ENCODE measurements at places on chromosomes 13 and 19.

- DNase-seq: peak; percentile 71
These were observed 2.1 kb downstream of the TGFB1 start for GRCh38 chr19:41351339-41352245.

- no peak for DNase-seq
These were observed 167.9 kb downstream of the KLF12 start for GRCh38 chr13:73966331-73966730.

DNA sequence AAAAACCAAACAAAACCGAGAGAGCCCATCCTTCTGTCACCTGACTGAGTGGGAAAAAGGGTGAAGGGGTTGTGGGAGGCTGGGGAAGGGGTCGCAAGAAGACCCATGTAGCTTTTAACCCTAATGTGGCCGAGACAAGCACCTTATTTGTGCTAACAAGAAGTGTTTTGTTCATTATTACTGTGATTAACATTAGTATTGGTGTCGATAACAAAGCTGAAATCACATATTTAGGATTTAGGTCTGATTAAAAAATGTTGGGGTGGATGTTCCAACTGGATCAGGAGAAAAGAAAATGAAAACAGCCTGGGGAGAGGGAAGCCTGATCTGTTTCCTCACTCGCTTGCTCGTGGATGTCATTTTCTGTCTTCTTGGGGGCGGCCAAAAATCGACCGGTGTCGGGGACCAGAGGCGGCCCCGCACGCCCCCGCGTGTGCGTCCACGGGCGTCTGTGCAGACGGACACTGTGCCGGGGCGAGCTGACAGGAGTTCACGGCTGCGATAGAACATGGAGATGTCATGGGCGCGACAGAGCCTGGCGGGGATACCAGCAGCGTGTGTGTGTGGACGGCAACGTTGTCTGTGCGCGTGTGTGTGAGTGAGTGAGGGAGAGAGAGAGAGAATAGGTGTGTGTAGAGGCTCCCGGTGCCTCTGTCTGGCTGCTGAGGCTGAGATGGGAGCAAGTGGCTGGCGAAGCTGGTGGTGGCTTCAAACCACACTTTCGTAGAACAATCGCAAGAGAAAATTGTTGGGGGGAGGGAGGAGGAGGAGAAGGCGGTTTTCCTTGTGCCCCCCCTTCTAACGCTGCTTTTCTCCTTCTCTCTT is 29.1 kb downstream of the NFIX start:
- DNase-seq: no peak

- no peak for DNase-seq
These were observed 297.1 kb downstream of the COG6 start for GRCh38 chr13:39952249-39953233.

DNA sequence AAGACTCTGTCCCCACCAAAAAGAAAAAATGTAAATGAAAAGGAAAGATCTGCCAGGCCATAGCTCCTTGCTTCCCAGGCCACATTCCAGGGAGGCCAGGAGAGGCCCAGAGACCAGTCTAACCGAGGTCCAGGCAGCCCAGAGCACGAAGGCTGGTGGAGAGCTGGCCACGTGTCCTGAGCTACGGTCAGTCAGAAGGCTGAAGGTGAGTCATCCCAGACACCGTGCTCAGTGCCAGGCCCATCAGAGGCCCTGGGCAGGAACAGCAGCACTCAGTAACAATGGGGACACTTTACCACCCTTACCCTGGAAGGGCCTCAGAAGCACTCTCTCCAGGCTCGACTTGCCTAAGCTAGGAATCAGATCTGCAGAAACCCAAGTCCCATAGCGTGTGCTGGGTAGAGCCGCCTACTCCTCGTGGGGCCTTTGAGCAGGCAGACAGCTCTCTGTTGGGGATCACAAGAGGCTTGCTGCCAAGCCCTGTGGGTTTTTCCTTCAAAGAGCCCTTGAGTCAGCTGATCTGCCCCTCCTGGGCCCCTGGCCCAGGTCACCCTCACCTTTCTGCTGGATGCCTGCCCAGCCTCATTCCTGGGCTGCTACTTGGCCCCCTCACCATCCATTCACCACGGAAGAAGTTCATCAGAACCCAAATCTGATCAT is 11.6 kb upstream of the DNMT1 start:
- no peak for DNase-seq

All from activated T-helper 1 cell treated with anti-CD3 and anti-CD28 coated beads, Interleukin-2, amount 50 U/mL, for 16 hours (primary cell).